Spinal cord (tissue), 10 donors: ENCODE measurements at places on chromosomes 6 and 20. TPM values are rescaled to one million over a fixed set of nuclear protein-coding genes. Genes with fewer than 3 reads are reported as not detected.

The RIMS4 gene
- total RNA-seq: 24.5 TPM

The MUC22 gene
- total RNA-seq: not detected

The OOEP gene
- not detected for total RNA-seq

The DDAH2 gene
- total RNA-seq: 62.9 TPM

The HLA-DQB1 gene
- total RNA-seq: 0.30 TPM
